Activated naive CD4-positive, alpha-beta T cell (primary cell): ENCODE measurements at places on chromosomes 1 and 21.

DNA sequence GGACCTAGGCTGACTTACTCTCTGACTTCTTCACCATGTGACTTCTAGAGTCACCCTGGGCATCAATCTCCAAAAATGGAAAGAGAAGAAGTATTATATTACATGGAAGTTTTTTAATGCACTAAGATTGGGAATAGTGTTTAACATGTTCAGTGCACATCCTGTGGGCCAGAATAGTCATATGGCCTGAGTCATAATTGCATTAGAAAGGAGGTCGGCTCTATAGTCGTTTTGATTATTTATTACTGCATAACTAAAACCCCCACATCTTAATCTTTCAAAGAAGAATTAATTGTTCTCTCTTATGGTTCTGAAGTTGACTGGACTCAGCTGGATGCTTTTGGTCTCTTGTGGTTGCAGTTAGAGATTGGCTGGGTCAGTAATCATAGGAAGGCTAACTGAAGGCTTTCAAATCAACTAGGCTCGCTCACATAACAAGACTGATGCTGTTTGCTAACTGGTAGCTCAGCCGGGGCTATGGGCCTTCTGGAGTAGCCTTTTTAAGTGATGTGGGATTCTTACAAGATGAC is 810.6 kb upstream of the ADGRL4 start:
- DNase-seq = no peak

DNA sequence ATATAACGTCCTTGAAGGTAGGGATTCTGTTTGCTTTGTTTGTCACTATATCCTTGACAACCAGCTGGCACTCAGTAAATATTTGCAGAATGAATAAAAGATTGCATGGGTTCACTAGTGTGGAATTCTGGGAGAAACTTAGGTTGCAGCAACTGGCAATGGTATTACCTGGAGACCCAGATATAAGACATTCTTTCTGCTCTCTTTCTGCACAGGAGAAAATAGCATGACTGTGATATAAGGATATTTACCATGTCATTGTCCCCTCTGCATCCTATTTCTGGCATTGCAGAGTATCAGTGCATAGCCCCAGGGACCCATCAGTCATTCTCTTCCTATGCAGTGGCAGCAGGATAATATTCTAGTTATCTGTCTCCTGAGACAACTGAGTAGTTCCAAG is 308.9 kb upstream of the LRRC7 start:
- DNase-seq = no peak

DNA sequence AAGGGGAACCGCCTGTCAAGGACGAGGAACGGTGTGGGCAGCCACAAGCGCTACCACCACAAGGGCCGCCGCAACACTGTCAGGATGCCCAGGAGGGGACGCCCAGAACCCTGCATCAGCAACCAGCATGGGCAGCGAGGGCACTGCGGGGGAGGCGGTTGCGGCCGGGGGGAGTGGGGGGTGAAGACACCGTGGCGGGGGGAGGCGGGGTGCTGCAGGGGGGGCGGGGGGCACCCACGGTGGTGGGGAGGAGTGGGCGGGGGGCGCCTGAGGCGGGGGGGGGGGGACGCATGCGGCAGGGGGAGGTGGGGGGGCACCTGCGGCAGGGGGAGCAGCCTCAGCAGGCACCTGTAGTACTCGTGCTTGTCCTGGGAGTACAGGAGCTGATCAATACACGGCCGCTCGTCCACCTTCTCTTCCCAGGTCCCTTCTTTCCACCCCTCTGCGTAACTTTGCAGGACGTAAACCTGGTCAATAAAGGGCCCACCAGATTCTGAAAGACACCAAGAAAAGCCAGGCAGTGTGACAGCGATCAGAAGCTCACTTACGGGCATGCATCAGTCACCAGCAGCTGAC is 4.6 kb downstream of the POFUT2 start:
- DNase-seq = no peak

GRCh38 chr1:63991685-63992084 is 211.7 kb upstream of the UBE2U start:
- DNase-seq = no peak

- DNase-seq = no peak
These were observed 49.1 kb downstream of the EYA3 start for GRCh38 chr1:28039341-28039740.

DNA sequence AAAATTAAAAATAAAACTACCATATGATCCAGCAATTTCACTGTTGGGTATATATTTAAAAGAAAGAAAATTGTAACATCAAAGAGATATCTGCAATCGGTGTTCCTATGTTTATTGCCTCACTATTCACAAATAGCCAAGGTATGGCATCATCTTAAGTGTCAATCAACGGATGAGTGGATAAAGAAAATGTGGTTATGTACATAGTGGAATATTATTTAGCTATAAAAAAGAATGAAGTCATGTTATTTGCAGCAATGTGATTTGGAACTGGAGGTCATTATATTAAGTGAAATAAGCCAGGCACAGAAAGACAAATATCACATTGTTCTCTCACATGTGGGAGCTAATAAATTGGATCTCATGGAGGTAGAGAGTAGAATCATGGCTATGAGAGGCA is 76.3 kb downstream of the RD3 start:
- DNase-seq = no peak

- DNase-seq = no peak
These were observed 17.5 kb downstream of the PTGS2 start for GRCh38 chr1:186662752-186663151.

DNA sequence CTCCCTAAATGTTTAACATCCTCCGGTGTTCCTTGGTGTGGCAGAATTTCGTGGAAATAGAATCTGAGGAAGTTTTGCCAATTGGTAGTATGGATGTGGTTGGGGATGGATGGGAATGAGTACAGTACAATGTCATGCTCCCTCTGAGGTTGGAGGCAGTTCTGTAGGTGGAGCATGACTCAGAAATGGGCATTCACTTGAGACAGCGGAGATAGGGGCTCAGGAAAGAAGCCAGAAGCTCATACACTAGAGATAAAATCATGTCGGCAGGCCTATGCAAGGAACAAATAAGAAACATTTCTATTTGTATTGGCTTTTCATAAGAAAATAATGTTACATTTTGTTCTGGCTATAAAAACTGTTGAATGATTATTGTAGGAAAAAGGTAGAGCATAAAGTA is 196.0 kb downstream of the URB2 start:
- DNase-seq = no peak
